ENCODE measurements at places on chromosomes 2 and 18.

- no peak for DNase-seq
Measured at GRCh38 chr2:150482111-150482510, 5.4 kb downstream of the RND3 start.

DNA sequence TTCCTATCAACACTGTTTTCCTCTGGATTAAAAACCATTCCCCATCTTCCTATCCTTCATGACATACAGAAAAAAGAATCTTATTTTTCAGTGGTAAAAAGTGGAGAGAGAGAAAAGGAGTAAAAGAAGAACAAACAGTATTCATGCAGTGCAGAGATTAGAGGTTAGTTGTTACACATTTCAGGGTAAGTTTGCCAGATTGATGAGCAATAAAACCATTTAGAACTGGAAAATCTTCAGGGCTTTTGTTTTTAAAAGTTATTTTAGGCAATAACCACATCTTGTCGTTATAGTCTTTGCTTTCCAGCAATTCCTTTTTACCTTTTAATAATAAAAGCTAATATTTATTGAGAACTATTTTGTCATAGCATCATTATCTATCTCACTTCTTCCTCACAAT, 104.5 kb downstream of the GPD2 start:
- DNase-seq: no peak

- no peak for DNase-seq
Measured at GRCh38 chr18:35174093-35174731, 66.6 kb upstream of the ZNF397 start.

DNA sequence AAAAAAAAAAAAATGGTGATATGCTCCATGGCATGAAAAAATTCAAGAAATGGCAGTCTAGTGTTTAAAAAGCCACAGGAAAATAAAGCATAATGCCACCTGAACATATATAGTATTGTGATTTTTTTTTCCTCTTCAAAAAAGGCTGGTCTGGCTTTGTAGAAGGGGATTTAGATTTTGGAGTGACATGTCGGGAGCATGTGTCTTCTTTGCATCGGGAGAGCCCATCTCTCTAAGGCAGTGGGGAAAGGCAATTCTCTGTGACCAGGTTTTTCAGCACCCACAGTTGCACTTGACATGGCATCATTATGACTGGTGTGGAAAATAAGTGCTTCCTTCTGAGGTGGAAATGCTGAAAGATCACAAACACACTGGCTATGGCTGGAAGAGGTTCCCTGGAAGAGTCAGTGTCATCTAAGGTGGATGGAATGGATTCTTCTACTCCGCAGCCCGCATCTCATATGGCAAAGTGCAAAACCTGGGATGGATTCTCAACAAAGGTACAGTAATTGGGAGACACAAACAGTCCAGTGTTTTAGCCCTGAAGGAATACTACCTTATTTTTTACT, 172.5 kb downstream of the AGAP1 start:
- DNase-seq: no peak

DNA sequence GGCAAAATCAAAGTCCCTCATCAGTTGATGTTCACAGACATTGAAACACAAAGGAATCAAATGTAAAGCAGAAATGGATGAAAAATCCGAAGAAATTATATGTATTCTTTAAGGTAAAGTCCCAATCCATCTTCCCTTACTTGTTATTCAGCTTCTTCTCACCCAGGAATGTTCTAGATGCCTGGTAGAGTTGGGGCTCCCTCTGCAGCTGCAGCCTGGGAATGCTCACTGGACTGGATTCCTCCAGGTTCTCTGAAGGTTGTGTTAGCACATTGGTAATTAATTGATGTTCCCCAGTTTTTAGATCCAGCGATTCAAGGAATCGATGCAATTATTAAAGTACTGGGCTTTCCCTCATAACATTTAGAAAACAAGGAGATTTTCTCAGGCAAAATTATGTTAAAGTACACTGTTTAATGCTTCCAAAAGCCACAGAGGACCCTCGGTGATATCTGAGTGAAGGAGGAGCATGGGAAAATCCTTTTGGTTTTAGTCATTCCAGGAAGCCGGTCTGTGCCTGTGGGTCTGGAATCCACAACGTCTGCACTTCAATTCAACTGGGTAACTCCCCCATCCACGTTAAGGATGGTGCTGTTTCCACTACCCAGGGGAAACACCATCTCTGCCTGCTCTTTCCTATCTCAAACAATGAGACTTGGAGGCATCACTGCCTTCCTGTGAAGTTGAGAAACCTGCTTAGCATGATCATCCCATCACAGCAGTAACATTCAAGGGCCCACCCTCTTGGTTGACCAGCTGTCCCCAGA, 22.0 kb downstream of the NTSR2 start:
- no peak for DNase-seq

DNA sequence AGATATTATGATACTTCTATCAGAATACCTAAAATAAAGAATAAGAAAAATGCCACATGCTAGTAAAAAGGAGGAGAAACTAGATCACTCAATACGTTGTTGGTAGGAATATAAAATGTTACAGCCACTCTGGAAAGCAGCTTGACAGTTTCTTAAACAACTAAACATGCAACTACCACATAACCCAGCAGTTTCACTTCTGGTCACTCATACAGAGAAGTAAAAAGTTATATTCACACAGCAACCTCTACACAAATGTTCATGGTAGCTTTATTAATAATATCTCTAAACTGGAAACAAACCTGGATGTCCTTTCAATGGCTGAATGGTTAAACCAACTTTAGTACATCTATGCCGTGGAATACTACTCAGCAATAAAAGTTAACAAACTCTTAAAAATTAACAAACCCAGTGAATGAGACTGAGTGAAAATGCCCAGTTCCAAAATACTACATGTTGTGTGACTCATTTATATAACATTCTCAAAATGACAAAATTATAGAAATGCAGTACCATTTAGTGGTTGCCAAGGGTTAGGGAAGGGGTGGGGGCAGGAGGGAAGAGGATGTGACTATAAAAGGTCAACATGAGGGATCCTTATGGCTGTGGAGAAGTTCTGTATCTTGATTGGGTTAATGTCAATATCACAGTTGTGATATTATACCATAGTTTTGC, 124.1 kb downstream of the MMADHC start:
- no peak for DNase-seq

DNA sequence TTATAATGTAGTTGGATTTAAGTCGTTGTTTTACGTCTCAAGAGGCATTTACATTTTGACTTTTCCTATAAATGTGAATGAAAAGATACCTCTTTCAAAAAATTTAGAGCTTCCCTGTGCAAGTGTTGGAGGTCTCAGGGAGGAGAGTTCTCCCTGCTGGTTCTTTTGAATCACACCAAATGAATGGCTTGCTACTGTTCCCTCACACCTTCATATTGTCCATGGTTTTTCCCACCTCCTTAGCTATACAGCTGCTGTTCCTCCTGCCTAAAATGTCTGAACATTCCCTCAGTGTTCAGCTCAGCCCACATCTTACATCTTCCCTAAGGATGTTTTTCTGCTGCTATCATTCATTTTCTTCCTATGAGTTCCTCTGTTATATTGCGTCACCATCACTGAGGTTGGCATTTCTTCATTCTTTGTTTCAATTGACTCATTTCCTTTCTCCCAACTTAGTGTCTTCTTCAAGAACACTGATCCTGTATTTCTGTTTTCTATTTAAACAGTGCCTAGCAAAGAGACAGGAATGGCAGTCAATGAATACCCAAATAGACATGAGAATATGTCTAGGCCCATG, 46.0 kb downstream of the COX7A2L start:
- DNase-seq: no peak

DNA sequence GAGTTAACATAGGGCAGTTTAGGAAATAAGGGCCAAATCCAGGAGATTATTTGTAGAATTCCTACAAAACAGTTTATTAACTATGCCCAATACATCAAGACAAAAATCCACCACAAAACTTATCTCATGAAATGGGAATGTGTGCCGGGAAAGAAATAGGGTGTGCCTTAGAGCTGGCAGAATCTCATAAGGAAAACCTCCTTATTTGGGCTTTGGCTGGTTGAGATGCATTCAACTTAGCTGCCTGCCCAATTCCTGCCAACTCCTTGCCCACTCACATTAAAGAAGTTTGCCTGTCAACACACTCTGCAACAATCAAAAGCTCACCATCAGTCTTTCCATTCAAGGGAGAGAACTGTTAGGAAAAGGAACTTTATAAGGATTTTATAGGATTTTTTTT, 500.6 kb downstream of the SATB2 start:
- DNase-seq: no peak

GRCh38 chr2:9311488-9311887, 104.9 kb downstream of the ASAP2 start:
- no peak for DNase-seq

Measured in GM12891 (cell line).